ENCODE measurements at places on chromosomes 3 and 15.

- DNase-seq, result no peak
Measured at GRCh38 chr3:31255007-31255581, 277.6 kb upstream of the STT3B start.

DNA sequence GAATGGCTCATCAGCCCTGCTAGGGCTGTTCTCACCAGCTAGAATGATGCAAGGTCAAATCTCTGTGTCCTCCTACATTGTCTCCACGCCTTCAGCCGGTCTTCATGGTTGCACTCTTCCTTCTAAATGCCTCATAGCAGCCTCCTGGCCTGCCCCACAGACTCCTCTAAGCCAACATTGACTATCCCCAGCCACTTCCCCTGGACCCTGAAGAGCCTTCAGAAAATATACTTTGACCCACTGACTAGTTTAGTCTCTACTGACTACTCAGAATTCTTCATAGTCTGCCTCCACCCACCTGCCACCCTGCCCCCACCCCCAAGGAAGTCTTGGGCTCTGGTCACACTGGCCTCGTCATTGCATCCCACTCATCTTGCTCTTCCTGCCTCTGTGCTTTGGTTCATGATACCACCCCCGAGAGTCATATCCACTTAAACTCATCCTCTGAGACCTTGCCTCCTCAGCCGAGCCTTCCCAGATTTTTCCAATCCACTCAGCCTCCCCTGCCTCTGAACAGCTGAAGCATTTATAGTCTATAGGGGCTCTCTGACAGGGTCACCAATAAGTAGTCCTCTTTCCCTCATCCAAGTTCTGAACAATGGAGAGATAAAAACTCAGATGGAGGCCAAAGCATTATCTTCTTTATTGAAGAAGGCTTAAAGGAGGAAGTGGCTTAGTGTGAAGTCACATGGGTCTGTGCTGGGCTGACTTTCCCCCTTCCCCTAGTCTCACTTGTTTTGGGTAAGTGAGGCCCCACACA lies 9.5 kb upstream of the DOCK3 start:
- no peak for DNase-seq

DNA sequence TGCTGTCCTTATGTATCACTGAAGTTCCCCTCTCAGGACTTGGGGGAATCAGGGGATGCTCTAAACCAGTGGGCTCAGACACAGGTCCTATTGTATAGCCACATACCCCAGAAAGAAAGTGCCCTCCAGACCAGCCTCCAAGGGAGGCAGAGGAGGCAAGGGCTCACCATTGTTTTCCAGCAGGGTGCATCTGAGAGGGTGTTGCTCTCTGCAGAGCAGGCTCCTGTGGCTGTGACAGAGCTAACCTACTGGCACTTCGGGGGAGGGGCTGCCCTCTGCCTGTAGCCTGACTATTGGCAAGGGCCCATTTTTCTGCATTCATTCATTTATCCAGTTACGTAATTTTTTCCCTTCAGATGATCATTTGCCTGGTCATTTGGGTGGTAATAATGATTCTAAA lies 39.9 kb downstream of the EEFSEC start:
- no peak for DNase-seq

DNA sequence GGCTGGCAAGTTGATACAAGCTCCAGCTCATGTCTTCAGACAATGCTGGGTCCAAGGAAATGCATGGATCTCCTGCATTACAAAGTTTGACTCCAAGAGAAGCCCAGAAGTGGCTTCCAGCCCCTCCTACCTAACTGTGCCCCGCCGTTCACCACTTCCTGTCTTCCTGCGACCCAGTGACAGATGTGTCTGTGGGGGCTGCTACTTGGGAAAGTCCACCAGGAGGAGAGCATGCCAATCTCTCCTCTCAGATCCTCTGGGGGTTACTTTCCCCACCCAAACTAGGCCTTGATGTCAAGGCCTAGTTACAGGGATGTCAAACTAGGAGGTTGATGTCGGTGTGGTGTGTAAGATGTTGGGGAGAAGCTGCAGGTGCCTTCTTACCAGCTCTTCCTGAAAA lies 133.6 kb upstream of the RASGRP1 start:
- DNase-seq, result peak; percentile 19

DNA sequence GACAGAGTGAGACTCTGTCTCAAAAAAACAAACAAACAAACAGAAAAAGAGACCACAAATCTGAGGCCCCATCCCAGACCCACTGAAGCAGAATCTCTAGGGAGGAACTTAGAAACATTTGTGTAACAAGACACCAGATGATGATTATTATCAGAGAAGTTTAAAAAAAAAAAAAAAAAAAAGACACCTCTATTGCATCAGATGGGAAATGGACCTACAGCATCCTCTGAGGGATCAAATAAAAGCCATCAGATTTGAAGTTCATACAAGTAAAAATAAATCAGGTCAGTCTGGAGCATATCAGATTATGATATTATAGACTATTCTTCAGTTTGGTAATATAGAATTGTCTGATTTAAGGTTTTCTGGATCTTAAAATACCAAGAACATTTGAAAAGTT lies 21.9 kb upstream of the LIPC start:
- DNase-seq, result no peak

DNA sequence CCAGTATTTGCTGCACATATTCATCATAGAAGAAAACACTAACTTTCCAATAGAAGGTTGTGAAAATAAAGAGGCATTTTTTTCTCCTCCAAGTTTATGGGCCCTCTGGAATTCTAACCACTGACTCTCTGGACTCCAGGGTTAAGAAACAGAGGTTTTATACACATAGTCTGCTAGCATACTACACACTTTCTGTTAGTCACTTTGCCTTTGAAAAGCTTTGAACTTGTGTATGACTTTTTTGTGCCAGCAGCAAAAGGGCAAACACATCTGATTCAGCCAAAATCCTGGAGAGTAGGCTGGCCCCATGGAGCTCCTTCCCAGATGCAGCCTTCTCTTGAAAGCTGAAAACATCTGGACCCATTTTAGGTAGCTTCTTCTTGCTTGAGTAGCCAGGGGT lies 6.2 kb downstream of the ZIC4 start:
- no peak for DNase-seq

DNA sequence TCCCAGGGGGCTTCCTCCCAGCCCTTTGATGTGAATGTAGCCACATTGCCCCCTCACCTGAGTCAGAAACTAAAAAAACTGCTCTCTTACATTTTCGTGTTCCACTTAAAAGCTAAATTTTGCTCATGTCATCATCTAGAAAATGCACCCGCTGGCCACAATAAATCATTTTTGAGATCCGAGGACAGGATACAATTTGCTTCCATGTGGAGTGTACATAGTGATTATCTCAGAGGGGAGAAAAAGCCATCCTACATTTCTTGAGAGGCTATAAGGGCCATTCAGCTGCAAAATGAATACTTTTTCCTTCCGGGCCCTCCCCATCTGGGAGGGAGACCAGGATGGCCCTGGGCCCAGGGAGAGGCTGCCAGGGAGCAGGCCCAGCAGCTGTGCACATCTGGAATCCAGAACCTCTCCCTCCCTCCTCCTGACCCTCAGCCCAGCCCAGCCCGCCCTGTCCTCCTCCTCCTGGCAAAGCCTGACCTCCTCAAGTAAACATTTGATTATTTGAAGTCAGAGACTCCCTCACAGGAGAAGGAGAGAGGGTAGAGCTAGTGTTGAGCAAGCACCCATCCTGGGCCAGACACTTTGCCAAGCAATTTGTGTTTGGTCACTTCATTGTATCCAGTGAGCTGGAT lies 59.1 kb downstream of the CORO2B start:
- DNase-seq, result no peak

DNA sequence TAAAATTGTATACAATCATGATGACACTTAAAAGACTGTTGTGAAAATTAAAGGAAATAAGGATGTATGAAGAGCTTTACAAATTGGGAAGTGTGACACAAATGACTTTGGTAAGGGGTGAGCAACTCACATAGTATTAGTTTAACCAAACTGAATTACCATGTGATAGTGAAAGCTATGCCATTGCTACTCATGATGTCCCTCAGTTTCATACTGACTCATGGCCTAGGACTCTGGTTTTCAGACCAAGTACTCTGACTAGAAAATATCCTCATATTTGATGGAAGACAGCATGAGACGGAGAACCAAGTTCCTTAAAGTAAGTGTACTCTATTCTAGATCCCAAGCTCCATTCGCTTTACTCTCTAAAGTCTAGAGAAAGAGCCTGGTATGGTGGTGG lies 203.2 kb upstream of the ICE2 start:
- DNase-seq, result no peak

GRCh38 chr3:170320461-170321121 lies 36.9 kb upstream of the SKIL start:
- no peak for DNase-seq

- no peak for DNase-seq
Measured at GRCh38 chr15:85583923-85584390, 203.6 kb downstream of the AKAP13 start.

GRCh38 chr3:108079877-108080276 lies 11.0 kb downstream of the CD47 start:
- no peak for DNase-seq

DNA sequence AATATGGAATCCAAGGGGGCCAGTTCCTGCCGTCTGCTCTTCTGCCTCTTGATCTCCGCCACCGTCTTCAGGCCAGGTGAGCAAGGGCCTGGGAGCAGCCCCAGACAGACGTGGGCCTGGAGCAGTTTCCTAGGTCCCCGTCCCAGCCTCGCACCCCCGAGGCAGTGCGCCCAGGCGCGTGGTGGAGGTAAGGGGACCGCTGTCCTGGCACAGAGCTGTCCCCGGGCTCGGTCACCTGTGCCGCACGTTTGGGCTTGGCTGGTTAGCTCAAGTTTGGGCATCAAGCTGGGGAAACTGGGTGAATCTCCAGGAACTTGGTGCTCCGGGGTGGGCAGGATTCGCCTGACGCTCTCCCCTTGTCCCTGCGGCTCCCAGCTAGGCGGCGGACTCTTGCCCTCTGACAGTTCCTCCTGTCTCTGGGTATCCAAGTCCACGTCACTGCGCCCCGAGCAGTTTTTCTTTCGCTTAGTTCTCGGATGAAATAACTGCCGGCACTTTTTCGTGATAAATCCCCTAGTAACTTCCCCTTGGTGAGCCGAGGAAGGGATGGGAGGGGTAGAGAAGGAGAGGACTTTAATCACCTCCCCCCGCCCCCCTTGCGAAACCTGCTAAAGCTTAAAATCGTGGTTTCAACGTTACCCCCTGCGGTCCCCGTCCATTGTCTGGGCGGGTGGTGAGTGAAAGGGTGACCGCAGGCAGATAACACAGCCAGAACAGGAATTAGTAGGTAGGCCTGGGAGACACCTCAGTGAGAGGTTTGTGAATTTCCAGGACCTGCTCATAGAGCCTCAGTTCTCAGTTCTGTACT lies 901 bp downstream of the ALCAM start:
- DNase-seq, result peak; percentile 81

GRCh38 chr3:23202203-23202920 lies 765 bp upstream of the UBE2E2 start:
- no peak for DNase-seq

All from stimulated activated CD4-positive, alpha-beta T cell treated with anti-CD3 and anti-CD28 coated beads, Interleukin-4, amount 100 ng/mL, for 24 hours (primary cell).